ENCODE measurements at places on chromosomes 2 and 18.

DNA sequence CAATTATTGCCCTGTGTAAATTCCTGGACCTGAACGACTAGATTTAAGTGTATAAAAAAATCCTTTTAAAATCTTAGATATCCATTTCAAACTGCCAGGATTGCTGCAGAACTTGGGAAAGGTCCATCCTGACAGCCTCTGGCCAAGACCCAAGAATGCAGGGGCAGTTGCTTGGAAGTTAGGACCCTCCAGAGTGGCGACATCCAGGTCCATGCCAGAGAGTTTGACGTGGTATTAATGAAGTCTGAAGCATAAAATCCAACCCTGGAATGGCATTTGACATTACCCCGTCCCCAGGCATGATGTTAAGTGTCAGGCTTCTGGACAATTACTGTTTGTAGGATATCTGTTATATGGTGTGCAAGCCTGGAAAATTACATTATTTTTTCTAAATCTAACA, 810.2 kb downstream of the CNTNAP5 start:
- no peak for DNase-seq

GRCh38 chr2:223122781-223123180, 70.8 kb downstream of the KCNE4 start:
- DNase-seq, result no peak

- DNase-seq, result peak; percentile 32
These were observed 1.2 kb downstream of the ST3GAL5 start for GRCh38 chr2:85887566-85888019.

DNA sequence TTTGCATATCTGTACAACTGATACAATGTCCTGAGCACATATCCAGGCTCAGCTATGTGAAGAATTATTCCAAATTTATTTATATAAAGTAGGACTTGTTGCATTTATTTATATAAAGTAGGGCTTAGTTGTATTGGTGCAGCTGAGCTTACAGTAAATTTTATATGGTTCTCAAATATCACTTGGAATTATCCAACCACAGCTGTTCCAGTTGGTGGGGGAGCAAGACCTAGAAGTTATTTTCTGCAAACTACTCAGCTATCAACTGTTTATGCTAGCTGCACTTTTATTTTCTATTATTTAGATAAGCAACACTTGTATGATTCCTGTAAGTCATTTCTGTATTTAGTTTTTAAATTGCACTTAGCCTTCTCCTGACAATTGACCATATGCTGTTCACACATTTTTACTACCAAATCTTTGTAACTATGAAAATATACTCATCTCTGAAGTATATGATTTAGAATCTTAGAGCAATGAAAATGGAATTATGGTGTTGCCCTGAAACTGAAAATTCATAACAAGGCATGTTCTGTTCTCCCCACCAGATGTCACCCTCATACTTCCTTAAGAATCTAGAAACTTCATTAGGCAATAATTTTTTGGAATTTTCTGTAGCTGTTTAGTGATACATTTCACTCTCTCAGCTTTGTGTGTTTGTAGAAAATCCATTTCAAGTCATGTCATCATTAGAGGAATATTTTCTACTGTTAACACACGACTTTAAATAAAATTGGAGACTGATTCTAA, 157.0 kb upstream of the CBLN2 start:
- DNase-seq, result no peak

DNA sequence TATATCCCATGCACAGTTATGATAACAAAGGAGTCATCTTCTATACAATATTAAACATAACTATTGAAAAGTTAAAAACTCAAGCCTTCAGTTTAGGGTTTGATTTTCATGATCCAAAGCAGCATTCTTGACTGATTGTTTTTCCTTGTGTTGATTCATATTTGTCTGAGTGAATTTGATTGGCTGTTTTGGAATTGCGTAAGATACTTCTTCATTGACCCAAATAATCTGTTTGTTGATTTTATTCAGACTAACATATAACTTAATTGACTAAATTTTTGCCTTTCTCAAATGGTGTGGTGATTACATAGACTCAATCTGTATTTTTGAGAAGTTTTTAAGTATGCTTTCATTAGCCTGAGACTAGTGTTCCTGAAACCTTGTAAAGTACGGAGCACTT, 305.7 kb upstream of the TNP1 start:
- no peak for DNase-seq

GRCh38 chr2:130287656-130288026, 55.1 kb upstream of the IMP4 start:
- DNase-seq, result no peak

GRCh38 chr18:379681-380330, 112.0 kb upstream of the THOC1 start:
- no peak for DNase-seq

GRCh38 chr18:35072616-35073015, 31.4 kb downstream of the MAPRE2 start:
- no peak for DNase-seq

DNA sequence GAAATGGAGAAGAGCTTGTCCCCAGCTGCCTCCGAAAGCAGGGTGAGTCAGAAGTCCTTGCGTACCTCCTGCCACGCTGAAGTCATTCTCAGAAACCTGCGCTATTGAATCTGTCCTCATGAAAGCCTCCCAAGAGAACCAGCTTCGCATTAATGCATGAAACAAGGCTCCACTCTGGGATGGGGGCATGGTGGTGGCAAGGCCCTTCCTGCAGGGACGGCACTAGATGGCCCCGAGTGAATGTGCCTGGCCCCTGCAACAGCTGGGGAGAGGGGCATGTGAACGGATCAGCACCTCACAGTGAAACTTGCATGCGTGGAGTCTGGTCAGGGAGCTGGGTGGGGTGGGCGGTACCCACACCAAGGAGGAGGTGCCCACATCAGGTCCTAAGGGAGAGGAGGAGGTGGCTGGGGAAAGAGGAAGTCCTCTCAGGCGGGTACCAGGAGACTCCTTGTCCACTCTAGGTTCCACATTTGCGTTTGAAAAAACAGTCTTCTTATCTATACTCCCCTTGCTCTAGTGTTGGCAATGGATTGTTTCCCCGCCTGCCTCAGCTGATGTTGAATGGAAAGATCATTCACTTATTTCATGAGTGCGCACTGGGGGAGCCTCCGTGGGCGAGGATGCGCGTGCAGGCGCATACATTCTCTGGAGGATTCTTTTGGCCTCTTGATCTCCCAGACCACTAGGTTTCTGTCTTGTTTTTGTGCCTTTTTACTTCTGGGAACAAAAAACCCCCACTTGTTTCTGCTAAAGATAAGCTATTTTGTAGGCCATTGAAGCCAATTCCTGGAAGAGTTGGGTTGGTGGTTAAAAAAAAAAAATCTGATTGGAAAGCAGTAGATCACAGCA, 104.7 kb downstream of the KLHL29 start:
- no peak for DNase-seq

All from skin of body (tissue), 3 donors.